AG04450 (cell line): ENCODE measurements at places on chromosomes 7 and 10.

DNA sequence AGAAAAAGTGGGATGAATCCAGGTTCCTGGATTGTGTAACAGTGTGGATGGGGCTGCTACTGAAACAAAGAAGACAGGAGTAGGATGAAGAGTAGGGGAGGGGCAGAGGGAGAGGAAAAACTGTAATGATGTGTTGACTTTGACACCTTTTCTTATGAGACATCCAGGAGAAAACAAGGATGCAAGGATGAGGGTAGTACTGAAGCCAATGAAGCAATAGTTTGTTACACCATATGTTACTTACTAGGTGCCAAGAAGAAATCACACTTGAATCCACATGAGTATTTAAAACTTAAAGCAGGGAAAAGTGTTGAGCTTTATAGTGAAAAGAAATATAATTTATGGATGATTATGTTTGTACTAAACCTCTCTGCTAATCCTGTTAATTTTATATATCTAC, 420.6 kb downstream of the ARL4A start:
- DNase-seq = no peak

DNA sequence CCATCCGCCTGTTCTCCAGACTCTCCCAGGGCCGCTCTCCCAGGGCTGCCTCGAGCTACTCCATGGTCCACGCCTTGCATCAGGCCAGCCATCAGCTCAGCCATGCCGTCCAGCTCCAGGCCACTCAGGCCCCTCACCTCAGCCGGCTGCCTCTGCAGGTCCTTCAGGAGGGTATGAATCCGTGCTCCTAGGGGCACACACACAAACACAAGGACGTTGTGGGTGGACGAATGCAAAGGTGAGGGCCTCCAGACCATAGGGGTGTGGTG, 449.4 kb downstream of the PTPRN2 start:
- no peak for DNase-seq

DNA sequence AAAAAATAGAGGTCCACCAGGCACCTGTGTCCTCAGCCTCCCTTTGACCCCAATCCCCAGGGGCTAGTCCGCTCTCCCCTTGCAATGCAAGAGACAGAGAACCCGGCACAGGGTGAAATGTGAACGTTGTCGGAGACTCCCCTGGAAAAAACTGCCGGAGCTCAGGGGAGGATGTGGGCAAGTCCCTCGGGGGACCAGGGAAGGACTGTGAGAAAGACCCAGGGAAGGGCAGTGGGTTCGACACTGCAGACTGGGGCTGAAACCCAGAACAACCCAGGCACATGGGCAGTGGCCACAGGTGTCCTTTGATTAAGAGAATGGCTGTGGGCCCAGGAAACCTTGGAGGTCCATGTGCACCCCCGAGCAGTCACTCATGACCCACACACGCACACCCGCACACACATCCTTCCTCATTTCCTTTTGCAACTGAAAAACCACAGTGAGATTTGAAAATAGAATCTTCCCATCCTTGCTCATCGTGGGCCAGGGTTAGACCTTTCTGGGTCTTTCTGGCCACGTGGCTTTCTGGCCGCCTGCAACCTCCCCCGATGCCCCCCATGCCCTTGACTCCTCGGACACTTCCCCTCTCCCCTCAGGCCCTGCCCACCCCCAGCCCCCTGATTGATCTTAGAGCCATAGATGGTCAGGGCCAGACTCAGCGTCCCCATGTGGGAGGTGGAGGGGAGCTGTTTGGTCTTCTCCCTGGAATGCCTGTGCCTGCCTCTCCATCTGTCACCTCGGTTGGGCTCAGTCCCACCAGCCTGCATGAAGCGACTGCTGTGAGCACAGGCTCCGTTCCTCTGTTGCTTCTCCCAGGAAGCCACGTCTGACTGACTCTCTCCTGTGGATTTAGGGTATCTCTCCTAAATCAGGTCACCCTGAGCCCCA, 7.9 kb downstream of the LAT2 start:
- DNase-seq = no peak

DNA sequence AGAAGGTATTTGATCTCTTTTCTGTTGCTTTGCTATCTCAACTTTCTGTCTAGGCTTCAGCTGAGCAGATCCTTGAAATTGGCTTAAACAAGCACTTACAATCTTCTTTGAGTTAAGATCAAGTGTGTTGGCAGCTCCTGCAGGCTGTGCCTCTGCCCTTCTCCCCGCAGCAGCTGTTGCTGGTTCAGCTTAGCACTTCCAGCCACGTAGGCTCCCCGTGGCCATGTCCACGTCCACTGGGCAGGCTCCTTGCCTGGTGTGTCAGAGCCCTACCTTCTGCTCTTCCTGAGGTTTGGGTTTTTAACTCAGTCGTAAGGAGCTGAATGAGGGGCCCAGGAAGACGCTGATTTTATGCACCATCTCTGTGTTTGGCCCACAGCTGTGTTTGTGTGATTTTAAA, 47.2 kb downstream of the CAMK1D start:
- no peak for DNase-seq

- DNase-seq = no peak
These were observed 62.1 kb upstream of the AQP1 start for GRCh38 chr7:30849565-30849964.

GRCh38 chr7:83415840-83416239, 233.1 kb downstream of the SEMA3E start:
- no peak for DNase-seq

GRCh38 chr10:50577681-50578350, 45.9 kb downstream of the SGMS1 start:
- no peak for DNase-seq

- DNase-seq = no peak
These were observed 32.1 kb downstream of the ELMO1 start for GRCh38 chr7:37416378-37417106.

GRCh38 chr7:46468753-46469356, 547.8 kb upstream of the IGFBP3 start:
- DNase-seq = no peak

DNA sequence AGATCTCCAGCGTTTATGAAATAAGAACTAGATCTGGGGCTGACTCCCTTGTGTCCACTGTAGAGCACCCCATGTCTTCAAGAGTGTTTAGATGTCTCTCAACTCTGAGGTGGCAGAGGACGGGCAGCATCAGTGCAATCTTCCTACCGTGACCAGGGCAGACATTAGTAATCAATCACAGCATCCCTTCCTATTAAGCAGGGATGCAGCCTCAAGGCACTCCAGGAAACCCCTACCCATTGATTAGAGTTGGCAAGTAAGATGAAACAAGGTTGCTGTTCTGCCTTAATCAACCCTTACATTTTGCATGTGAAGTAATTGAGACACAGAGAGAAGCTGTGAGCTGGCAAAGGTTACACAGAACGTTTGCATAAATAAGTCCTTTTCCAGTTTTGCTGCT, 283.7 kb upstream of the ZMIZ1 start:
- no peak for DNase-seq

DNA sequence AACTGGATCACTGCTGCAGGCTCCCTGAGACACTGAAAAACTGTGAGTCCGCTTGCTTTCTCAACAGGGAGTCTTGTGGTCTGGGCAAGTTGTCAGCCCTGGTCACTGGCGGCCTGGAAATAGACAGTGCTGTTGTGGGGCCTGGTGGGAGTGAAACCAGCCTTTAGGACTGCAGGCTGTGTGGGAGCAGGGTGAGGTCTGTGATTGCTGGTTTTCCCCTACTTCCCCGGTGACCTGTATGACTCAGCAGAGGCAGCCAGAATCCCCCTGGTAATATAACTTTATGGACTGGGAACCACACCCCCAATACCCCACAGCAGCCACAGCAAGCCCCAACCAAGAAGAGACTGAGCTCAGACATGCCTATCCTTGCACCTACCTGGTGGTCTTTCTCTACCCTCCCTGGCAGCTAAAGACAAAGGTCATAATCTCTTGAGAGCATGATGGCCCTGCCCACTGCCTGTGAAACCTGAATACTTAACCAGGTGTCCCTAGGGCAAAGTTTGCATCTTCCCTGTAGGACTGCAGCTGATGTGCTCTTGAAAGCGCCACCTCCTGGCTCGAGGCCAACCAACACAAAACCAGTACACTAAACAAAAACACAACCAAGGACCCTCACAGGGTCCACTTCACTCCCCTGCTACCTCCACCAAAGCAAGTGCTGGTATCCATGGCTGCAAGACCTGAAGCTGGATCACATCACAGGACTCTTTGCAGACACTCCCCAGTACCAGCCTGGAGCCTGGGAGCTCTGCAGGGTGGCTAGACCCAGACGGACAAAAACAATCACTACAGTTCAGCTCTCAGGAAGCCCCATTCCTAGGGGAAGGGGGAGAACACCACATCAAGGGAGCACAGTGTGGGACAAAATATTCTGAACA, 7.2 kb upstream of the ADAM22 start:
- DNase-seq = no peak

DNA sequence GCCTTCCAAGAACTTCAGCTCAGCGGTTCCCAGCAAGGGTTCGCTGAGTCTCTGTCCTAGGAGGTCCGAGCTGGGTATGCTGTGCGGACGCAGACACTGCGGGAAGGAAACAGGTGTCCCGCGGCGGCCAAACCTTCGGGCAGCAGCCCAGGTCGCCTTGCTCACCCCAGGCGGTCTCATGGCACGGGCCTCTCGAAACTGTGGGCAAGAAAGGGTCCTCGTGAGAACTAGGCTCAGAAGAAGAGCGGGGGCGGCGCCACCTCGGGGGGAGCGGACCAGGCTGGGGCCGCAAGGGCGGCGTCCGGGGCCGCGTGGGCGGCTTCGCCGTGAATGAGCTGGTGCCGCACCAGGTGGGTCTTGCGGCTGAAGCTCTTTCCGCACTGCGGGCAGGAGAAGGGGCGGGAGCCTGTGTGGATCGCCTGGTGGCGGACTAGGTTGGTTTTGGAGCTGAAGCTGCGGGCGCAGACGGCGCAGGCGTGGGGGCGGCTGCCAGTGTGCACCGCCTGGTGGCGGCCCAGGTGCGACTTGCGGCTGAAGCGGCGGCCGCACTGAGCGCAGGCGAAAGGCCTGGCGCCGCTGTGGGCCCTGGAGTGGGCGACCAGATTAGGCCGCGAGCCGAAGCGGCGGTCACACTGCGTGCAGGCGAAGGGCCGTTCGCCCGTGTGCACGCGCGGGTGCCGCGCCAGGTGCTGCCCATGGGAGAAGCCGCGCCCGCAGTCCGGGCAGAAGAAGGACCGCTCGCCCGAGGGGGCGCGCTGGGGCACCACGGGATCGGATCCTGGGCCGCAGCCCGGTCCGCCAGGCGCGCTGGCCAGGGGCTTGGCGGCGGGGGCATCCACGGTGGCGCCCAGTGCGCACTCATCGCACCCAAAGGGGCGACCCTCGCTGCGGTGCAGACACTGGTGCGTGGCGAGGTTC, 8.6 kb downstream of the ZNF467 start:
- DNase-seq = no peak

DNA sequence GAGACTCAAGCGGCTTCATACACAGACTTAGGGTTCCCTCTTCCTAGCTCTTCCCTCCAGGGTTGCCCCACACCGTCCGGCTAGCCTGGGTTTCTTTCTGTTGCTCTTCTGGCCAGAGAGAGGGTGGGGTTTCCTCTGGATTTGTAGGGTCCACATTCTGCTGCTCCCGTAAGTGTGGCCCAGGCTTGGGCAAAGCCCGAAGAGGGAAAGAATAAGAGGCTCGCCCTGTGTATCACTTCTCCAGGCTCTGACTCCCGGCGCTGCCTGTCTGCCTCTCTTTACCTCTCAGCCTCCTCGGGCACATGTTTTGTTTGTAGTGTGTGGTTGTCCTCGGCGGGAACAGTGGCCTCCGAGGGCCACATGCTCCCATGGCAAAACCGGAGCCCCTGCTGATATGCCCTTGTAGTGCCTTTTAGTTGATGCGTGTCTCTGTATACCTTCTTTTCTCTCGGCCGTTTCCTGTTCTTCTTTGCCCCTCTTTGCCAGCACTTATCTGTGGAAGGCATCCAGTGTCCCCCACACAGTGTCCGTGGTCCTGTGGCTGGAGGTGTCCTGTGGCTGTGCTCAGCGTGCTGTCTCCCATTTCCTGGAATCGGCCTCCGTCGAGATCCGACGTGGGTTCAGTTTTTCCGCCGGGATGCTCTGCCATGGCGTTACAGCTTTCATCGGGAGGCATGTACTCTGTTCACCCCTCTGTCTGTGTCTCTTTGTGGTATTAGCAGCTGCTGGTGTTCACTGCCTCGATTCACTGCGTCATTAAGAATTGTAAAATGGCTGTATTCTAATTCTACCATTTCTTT, 102.9 kb downstream of the INPP5A start:
- no peak for DNase-seq

- no peak for DNase-seq
These were observed 53.0 kb downstream of the SMURF1 start for GRCh38 chr7:99090771-99091542.

DNA sequence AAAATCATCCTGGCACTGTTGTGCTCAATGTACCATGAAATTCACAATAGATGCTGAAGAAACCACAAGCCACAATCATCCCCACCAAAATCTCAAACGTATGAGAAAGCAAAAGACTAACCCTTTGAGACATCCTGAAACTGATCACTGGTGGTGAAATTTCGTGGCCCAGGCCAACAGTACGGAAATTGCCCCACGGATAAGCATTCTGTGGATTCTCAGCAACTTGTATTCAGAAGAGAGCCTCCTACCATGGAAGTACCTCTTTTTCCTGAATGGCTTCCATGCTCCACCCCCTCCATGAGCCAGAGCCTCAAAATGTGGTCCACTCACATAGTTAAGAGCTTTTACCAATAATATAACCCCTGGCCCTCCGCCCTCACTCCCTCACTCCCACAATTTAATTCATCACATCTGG, 163.9 kb upstream of the AUTS2 start:
- no peak for DNase-seq

- DNase-seq = no peak
These were observed 200.8 kb downstream of the ADRA2A start for GRCh38 chr10:111277661-111278060.

GRCh38 chr10:43348511-43349312, 22.7 kb upstream of the FXYD4 start:
- peak; percentile 37 for DNase-seq

GRCh38 chr7:151735186-151735850, 141.6 kb downstream of the PRKAG2 start:
- DNase-seq = no peak
